Chondrocyte (in vitro differentiated cells): ENCODE measurements at places on chromosomes 1 and 21. TPM values are rescaled to one million over a fixed set of nuclear protein-coding genes. Genes with fewer than 3 reads are reported as not detected.

Gene LAMC1
- total RNA-seq = 307 to 453 TPM (median 449 TPM) in 3 replicates

Gene ATAD3C
- total RNA-seq = 0.75 to 1.4 TPM (median 1.3 TPM) in 3 replicates

Gene OR2L2
- 0.07 TPM in 1 of 3 replicates, not detected in the others for total RNA-seq

Gene KCNA3
- total RNA-seq = not detected in 3 replicates

Gene OR2G2
- not detected in 3 replicates for total RNA-seq

Gene ZNF683
- total RNA-seq = not detected in 3 replicates

Gene RBM11
- total RNA-seq = not detected in 3 replicates

Gene S100A8
- total RNA-seq = not detected in 3 replicates

Gene ALG14
- total RNA-seq = 3.8 to 10.9 TPM (median 6.1 TPM) in 3 replicates

Gene OR2T33
- not detected in 3 replicates for total RNA-seq

Gene RIMS3
- 4.8 to 26.3 TPM (median 26.0 TPM) in 3 replicates for total RNA-seq

Gene CELA2A
- total RNA-seq = not detected in 3 replicates

Gene SPRR2B
- not detected in 3 replicates for total RNA-seq

Gene WNT2B
- 2.8 to 6.0 TPM (median 6.0 TPM) in 3 replicates for total RNA-seq

Gene CD84
- not detected in 3 replicates for total RNA-seq

Gene S100A7A
- not detected in 3 replicates for total RNA-seq

Gene WDR3
- total RNA-seq = 17.3 to 23.5 TPM (median 19.7 TPM) in 3 replicates

Gene IL23R
- total RNA-seq = not detected in 3 replicates

Gene C4BPB
- not detected in 3 replicates for total RNA-seq

Gene VAMP4
- total RNA-seq = 14.8 to 17.7 TPM (median 16.7 TPM) in 3 replicates

Gene OR4F29
- not detected in 3 replicates for total RNA-seq

Gene ORC1
- 0.95 to 5.1 TPM (median 1.2 TPM) in 3 replicates for total RNA-seq

Gene CHRNB2
- total RNA-seq = not detected in 3 replicates

Gene CLEC20A
- total RNA-seq = not detected in 3 replicates

Gene CELA2B
- not detected in 3 replicates for total RNA-seq

Gene MEF2D
- 42.3 to 64.7 TPM (median 62.0 TPM) in 3 replicates for total RNA-seq

Gene PLA2G2E
- not detected in 3 replicates for total RNA-seq

Gene MAP1LC3C
- total RNA-seq = 0.38 to 0.65 TPM (median 0.46 TPM) in 3 replicates

Gene GJA9
- not detected in 3 replicates for total RNA-seq

Gene ADAMTS1
- 27.2 to 91.2 TPM (median 29.7 TPM) in 3 replicates for total RNA-seq

Gene DEPDC1
- 4.3 to 5.2 TPM (median 4.7 TPM) in 3 replicates for total RNA-seq

Gene AVPR1B
- total RNA-seq = not detected in 3 replicates

Gene LCE6A
- total RNA-seq = not detected in 3 replicates

Gene SELL
- total RNA-seq = not detected in 3 replicates

Gene OTUD7B
- total RNA-seq = 24.5 to 29.0 TPM (median 25.3 TPM) in 3 replicates

Gene CA6
- total RNA-seq = not detected in 3 replicates

Gene FCAMR
- not detected in 3 replicates for total RNA-seq

Gene ALDH4A1
- 9.3 to 15.0 TPM (median 14.2 TPM) in 3 replicates for total RNA-seq

Gene CELA3A
- not detected in 3 replicates for total RNA-seq

Gene ESPN
- total RNA-seq = 0.57 to 2.5 TPM (median 2.1 TPM) in 3 replicates

Gene ERG
- 33.4 to 39.8 TPM (median 34.8 TPM) in 3 replicates for total RNA-seq

Gene TRAF3IP3
- total RNA-seq = not detected in 3 replicates

Gene FMN2
- 3.5 to 4.1 TPM (median 3.8 TPM) in 3 replicates for total RNA-seq

Gene PTGER3
- total RNA-seq = 2.0 to 7.9 TPM (median 2.5 TPM) in 3 replicates

Gene OPRD1
- 0.10 to 0.22 TPM (median 0.15 TPM) in 3 replicates for total RNA-seq

Gene IQCC
- 1.5 to 3.3 TPM (median 2.0 TPM) in 3 replicates for total RNA-seq

Gene INSRR
- total RNA-seq = not detected in 3 replicates

Gene BTBD19
- total RNA-seq = 43.4 to 46.5 TPM (median 44.1 TPM) in 3 replicates

Gene HEYL
- 11.8 to 65.1 TPM (median 63.2 TPM) in 3 replicates for total RNA-seq

Gene C1QA
- not detected in 3 replicates for total RNA-seq

Gene RHCE
- 1.0 to 1.7 TPM (median 1.0 TPM) in 3 replicates for total RNA-seq

Gene GIPC2
- 0.10 to 0.15 TPM (median 0.10 TPM) in 3 replicates for total RNA-seq

Gene SPOCD1
- total RNA-seq = 0.46 to 7.3 TPM (median 5.2 TPM) in 3 replicates

Gene HSF2BP
- total RNA-seq = 3.5 to 5.0 TPM (median 4.0 TPM) in 3 replicates

Gene CEPT1
- 20.8 to 25.6 TPM (median 24.2 TPM) in 3 replicates for total RNA-seq

Gene GUCA2B
- not detected in 3 replicates for total RNA-seq

Gene LRRC71
- not detected in 3 replicates for total RNA-seq

Gene LMO4
- total RNA-seq = 26.8 to 37.6 TPM (median 36.1 TPM) in 3 replicates

Gene AMY1C
- not detected in 3 replicates for total RNA-seq

Gene EFNA4
- total RNA-seq = 8.9 to 10.6 TPM (median 9.7 TPM) in 3 replicates
